Renal pelvis (tissue), 12 donors: ENCODE measurements at places on chromosomes 11 and 22. TPM values are rescaled to one million over a fixed set of nuclear protein-coding genes. Genes with fewer than 3 reads are reported as not detected.

ZBTB16 gene
- polyA plus RNA-seq, result 1.3 TPM

SLC22A6 gene
- 32.2 TPM for polyA plus RNA-seq

GNAZ gene
- polyA plus RNA-seq, result 7.8 TPM

BEST1 gene
- polyA plus RNA-seq, result 5.1 TPM

FZD4 gene
- polyA plus RNA-seq, result 81.7 TPM

SEZ6L gene
- 0.26 TPM for polyA plus RNA-seq

TRIM29 gene
- 1.3 TPM for polyA plus RNA-seq

CREB3L1 gene
- 12.8 TPM for polyA plus RNA-seq

DNA sequence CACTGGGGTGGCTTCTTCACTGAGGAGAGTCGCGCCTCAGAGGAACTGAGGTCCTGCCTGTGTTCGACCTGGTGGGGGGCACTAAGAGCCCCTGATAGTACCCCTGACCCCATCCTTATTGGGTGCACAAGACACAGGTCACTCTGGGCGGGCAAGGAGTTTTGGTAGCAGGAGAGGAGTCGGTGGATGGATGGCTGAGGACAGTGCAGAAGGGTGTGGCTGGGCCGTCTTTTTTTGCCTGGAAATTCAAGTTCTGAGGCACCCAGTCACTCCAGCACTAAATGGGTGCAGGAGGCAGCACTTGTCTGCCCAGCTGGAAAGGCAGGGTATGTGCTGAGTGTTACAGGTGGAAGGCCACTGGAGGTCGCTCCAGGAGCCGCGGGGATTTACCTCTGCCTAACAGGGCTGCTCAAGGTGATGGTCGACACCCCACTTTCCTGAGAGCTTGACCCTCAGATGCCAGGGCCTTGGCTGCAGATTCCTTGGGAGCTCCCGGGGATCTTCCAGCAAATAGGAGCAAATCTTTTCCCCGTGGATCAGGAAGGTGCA, 960 bp downstream of the TSSC4 start:
- DNase-seq, result no peak

- DNase-seq, result peak; percentile 58
Observed at GRCh38 chr22:36853407-36854099, 7.3 kb upstream of the NCF4 start.

GRCh38 chr11:22688914-22689313, 22.5 kb downstream of the GAS2 start:
- no peak for DNase-seq

DNA sequence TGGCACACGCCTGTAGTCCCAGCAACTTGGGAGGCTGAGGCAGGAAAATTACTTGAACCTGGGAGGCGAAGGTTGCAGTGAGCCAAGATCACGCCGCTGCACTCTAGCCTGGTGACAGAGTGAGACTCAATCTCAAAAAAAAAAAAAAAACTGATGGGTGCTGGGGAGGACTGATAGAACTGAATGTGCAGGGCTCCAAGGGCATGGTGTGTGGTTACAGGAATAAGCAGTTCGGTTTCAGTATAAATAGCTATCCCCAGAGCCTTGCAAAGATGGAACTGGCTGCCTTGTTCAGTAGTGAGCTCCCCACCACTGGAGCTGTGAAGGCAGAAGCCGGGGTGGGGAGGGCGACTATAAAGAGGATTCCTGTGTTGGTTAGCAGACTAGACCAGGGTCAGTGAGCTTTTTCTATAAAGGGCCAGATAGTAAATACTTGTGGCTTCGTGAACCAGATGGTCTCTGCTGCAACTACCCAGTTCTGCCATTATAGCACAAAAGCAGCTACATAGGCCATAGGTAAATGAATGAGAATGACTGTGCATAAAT, 5.9 kb downstream of the TOM1 start:
- no peak for DNase-seq

DNA sequence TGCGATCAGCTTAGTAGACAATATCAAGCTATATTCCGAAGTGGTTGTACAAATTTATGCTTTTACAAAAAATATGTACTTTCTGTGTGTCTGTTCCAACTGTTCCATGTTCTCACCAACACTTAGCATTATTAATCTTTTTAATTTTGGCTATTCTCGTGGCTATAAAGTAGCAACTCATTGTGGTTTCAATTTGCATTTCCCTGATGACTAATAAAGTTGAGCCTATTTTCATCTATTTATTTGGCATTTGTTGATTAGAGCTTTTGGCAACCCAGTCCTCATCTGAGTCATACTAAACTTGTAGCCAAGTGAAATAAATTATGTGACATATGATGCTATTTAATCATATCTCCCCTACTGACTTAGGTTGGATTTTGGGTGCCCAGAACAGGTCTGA, 115.9 kb downstream of the FBXO7 start:
- DNase-seq, result no peak

GRCh38 chr11:129143335-129143734, 48.8 kb downstream of the ARHGAP32 start:
- DNase-seq, result no peak

DNA sequence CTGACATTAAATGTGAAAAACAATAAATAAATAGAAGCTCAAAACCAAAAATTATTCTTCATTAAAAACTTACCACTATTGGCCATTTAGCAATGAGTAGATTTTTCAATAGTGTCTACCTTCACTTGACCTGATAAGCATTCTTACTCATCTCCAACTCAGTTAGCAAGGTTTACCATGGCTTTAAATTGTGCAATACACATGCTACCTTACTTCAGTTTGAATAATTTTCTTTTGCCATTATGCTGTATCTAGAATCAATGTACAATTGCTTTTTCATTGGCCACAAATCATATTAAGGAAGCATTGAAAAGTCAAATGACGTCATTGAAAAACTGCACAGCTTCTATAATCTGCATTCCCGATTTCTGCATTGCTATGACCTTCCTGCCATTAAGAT, 64.9 kb downstream of the SVIP start:
- DNase-seq, result no peak

GRCh38 chr22:49699928-49700498, 127.7 kb downstream of the BRD1 start:
- DNase-seq, result no peak

DNA sequence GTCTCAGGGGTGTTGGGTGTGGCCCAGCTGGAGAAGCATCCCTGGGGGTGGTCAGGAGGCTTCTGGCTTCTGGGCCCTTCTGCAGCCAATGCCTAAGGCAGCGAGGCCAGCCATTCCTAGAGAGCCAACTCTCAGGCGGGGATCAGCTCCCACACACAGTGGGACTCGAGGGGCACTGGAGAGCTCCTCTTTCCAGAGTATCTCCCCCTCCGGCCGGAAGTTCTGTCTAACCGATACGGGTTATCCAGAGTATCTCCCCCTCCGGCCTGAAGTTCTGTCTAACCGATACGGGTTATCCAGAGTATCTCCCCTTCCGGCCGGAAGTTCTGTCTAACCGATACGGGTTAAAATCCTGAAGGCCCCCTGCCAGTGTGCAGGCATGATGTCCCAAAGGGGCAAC, 71.2 kb upstream of the B3GAT1 start:
- DNase-seq, result no peak

- DNase-seq, result no peak
Observed at GRCh38 chr11:13826505-13827278, 135.8 kb upstream of the SPON1 start.

DNA sequence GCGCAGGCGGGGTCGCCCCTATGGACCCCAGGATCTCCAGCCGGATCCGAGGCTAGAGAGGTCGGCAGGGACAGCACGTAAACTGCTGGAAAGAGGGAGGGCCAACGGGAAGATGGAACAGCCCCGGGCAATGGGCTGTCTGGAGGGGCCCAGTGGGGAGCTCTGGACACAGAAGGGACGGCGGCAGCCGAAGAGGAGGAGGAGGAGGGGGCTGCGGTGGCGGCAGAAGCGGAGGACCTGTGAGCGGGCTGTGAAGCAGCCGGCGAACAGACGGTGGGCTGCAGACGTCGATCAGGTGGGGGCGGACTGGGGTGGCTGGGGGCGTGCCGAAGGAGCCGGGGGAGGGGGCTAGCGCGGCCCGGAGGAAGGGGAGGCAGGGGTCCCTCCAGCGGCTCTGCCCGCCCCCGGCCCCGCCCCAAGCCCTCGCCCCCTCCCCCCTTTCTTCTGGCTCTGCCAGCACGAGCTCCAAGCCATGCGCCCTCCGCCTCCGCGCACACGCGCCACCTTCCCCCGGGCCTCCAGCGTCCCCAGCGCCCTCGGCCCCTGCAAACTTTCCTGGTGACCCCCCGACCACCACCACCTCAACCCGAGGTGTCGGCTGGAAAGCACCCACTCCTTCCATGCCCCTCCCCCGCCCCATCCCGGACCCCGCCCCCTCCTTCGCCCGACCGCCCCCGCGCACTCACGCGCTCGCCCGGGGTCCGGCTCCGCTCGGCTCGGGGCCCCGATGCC, 432 bp downstream of the TNKS1BP1 start:
- peak; percentile 60 for DNase-seq

GRCh38 chr11:58905721-58906547, 33.4 kb upstream of the GLYATL1 start:
- DNase-seq, result peak; percentile 90

- DNase-seq, result no peak
Observed at GRCh38 chr11:17988465-17988864, 24.4 kb downstream of the SERGEF start.
